ENCODE measurements at places on chromosomes 16 and 17.

DNA sequence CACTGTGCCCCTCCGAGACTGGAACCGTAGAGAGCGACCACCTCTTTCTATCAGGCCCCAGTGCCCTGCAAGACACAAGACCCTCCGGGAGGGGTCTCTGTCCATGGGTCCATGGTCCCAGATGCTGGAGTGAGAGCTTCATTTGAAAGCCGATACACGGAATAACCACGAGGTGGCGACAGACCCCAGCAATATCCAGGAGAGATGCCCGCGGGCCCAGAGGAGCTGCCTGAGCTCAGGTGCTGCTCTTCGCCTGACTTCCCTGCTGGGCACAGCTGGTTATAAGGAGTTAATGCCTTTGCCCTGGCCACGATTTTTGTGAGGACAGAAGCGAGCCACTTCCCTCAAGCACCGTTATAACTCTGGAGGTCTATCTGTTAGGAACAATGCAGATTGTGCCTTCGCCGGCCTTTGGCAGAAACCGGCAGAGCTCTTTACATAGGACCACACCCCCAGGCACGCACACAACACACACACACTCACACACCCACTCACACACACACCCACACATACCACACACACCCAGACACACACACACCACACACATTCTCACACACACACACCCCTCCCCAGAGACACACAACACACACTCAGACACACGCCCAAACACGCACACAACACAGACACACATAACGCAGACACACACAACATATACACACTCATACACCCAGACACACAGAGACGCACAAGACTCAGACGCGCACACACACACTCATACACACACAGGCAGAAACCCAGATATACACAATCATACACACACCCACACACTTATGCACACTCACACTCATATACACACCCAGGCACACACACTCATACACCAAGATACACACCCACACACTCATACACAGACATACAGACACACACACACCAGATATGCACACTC, 436.4 kb downstream of the SOX9 start:
- peak; percentile 88 for DNase-seq

- DNase-seq: no peak
Measured at GRCh38 chr17:45848868-45849535, 4.3 kb downstream of the SPPL2C start.

GRCh38 chr17:27541301-27542023, 85.2 kb downstream of the KSR1 start:
- DNase-seq: no peak

DNA sequence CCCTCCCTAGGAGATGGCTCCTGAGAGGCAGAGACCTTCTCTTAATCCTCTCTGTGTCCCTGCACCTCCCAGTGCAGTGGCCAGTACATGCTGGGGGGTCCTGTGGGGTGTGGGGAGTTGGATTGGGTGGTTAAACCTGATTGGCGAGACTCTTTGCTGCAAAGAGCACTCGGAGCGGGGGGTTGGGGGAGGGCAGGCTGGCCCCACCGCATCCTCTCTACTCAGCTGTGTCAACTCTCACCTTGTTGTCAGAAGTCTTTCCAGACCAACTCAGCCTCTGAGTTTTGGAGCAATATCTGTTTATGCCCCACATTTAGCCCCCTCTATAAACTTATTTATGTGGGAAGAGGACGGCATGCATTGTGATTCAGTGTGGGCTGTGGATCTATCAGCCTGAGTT, 40.0 kb downstream of the SMARCE1 start:
- no peak for DNase-seq

GRCh38 chr17:36613155-36613554, 11.8 kb downstream of the MRM1 start:
- DNase-seq: no peak

- DNase-seq: no peak
Measured at GRCh38 chr17:27315322-27315721, 21.4 kb downstream of the WSB1 start.

DNA sequence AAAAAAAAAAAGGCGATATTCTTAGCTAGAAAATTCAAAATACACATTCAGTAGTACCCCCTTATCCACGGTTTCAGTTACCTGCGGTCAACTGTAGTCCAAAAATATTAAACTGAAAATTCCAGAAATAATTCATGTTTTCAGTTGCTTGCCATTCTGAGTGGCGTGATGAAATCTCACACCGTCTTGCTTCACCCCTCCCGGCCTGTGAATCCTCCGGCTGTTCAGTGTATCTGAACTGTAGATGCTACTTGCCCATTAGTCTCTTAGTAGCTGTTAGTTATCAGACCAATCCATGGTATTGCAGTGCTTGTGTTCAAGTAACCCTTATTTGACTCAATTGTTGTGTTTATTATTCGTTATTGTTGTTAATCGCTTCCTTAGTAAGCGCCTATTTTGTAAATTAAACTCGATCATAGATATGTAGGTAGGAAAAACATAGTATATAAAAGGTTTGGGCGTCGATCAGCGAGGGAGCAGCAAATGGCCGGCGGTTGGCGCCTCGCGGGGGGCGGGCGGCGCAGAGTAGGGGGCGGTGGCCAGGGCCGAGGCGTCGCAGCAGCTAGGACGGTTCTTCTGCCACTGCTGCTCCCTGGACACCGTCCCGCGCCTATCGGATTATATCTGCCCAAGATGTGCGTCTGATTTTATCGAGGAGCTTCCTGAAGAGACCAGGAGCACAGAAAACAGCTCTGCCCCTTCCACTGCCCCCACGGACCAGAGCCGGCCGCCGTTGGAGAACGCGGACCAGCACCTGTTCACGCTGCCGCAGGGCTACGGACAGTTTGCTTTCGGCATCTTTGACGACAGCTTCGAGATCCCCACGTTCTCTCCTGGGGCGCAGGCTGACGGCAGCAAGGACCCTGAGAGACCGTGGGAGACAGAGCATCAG, 39.8 kb upstream of the AKAP1 start:
- DNase-seq: no peak

DNA sequence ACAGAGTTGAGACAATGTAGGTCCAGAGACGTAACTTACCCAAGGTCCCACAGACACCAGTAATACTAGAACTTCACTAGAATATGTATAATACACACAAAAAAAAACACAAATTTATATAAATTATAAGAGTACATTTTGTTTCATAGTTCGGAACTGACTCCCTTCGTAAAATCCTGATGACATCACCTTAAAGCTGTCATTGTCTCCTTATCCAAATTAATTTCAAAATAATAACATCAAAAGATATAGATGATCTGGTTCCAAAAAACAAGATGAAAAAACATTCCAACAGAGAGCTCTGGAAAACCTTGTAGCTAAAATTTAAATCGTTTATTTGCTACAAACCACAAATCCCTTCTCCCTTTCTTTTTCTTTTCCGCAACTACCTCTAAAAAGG, 10.0 kb downstream of the FBXL20 start:
- no peak for DNase-seq

- DNase-seq: no peak
Measured at GRCh38 chr17:40369923-40370322, 5.4 kb upstream of the GJD3 start.

DNA sequence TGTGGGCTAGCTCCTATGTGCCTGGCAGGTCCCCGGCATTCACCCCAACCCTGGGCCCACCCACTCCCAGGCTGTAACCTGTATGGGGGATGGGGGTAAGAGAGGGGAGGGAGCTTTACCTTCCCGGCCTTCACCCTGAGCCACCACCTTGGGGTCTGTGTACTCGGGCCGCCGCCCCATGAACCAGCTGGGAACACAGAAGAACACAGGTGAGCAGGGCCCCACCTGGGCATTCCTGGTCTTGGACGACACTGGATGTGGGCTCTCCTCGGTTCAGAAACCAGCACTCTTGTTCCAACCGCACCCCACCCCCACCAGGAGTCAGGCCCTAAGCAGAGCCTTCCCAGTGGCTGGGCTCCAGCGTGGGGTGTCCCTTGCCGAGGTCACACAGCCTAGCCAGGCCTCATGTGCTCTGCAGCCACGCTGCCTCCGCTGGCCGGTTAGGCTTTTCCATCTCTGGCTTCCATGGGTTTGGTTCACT, 18.8 kb downstream of the B9D1 start:
- no peak for DNase-seq

DNA sequence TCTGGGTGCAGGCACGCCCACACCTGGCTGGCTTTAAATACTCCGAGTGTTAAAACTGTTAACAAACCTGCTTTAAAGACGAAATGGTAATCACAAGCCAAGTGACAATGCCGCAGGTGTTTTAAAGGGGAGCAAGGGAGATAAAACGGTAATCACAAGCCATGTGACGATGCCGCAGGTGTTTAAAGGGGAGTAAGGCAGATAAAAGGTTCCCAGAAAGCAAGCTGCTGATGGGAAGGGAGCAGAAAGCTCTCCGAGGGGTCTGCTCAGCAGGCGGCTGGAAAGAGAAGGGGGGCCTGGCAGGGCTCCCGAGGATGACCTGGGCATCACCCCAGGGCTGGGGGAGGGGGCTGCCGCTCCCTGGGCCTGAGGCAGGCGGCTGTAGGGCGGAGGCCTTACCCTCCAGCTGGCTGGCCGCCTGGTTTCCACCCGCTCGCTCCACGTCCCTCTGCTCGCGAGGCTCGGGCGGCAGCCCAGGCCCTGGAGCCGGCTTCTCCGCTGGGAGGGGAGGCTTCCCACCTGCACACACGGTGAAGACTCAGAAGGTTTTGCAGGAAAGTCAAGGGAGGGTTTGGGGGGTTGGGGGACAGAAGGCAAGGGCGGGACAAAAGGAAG, 12.1 kb downstream of the NDUFAF8 start:
- DNase-seq: no peak

DNA sequence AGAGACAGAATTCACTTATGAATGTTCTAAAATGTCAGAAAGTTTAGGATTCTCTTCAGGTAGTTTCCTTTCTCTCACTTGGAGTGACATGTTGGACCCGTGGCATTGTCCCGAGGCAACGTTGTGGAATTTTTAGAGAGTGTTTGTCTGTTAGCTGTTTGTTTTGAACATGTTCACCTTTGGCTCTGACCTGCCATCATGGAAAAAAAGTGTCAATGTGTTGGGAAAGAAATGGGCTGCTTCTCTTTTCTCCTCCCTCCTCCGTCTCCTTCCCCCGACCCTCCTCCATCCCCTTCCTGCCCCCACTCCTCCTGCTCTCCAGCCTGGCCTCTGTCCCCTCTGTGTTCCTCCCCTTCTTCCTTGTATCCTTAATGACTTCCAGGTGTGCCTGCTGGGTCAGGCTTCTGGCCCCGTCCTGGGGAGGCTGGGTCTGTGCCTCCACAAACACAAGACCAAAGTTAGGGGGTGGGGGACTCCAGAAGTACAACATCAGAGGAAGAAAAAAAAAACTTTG, 463.1 kb downstream of the MAF start:
- no peak for DNase-seq

GRCh38 chr17:10224582-10225195, 26.3 kb upstream of the GAS7 start:
- no peak for DNase-seq

DNA sequence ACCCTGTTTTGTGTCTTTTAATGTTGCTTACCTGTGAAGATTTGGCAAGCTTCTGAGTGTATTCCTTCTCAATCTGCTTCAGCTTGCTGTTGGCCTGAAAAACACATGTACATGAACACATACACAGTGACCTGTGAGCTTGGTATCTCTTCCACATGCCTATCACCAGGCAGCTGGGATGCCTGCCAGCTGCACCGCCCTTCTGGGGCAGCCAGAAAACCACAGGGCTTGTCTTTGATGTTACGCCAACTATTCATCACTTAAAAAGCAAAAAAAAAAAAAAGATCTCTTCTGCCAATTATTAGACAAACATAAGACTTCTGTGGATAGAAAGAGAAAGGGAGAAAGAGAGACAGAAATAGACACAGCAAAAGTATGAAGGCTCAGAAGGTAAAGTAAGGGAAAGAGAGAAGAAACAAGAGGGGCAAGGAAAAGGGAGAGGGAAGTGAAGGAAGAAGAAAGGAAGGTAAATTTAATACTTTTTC, 189.2 kb upstream of the AXIN2 start:
- DNase-seq: no peak

- DNase-seq: no peak
Measured at GRCh38 chr16:75377729-75378386, 55.4 kb downstream of the CFDP1 start.

GRCh38 chr16:13103831-13104530, 202.6 kb downstream of the SHISA9 start:
- DNase-seq: no peak

DNA sequence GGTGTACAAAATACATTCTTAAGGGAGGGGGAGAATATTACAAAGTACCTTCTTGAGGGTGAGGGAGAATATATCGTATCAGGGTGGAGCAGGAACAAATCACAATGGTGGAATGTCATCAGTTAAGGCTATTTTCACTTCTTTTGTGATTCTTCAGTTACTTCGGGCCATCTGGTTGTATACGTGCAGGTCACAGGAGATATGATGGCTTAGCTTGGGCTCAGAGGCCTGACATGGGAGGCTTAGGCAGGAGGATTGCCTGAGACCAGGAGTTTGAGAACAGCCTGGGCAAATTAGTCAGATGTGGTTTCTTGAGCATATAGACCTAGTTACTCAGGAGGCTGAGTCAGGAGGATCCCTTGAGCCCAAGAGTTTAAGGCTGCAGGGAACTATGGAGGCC, 13.1 kb downstream of the ODAD4 start:
- DNase-seq: no peak

DNA sequence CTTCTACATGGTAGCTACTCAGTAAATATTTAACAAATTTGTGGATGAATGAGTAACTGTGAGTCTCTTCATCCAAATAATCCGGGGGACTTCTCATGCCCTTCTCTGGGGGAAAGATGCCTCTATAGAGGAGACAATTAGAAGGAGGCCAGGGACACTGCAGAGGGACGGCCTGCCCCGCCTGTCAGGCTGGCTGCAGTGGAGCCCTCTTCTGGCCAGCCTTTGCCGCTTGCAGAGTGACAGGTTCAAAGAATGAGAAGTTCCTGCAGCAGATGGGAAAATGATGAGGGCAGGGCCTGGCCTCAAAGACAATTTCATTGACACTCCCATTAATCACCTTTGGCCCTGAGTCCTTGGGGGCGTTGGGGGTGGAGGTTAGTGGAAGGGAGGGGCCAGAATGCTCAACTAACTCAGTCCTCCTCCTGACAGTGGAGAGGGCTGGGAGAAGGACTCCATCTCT, 339.0 kb downstream of the MAF start:
- DNase-seq: peak; percentile 29

GRCh38 chr17:34758316-34758715, 178.9 kb downstream of the TMEM132E start:
- DNase-seq: no peak

- no peak for DNase-seq
Measured at GRCh38 chr17:2814481-2815341, 18.5 kb downstream of the RAP1GAP2 start.
